ENCODE measurements at places on chromosomes 16 and 17.
A peak's percentile ranks its signal among the peaks of the same experiment; 100 is the strongest.

GRCh38 chr17:52696362-52696761, 537.8 kb upstream of the CA10 start:
- H3K4me3 ChIP-seq = no peak overlapping the region
- H3K4me1 ChIP-seq = no peaks in the 10 kb centered on the region

DNA sequence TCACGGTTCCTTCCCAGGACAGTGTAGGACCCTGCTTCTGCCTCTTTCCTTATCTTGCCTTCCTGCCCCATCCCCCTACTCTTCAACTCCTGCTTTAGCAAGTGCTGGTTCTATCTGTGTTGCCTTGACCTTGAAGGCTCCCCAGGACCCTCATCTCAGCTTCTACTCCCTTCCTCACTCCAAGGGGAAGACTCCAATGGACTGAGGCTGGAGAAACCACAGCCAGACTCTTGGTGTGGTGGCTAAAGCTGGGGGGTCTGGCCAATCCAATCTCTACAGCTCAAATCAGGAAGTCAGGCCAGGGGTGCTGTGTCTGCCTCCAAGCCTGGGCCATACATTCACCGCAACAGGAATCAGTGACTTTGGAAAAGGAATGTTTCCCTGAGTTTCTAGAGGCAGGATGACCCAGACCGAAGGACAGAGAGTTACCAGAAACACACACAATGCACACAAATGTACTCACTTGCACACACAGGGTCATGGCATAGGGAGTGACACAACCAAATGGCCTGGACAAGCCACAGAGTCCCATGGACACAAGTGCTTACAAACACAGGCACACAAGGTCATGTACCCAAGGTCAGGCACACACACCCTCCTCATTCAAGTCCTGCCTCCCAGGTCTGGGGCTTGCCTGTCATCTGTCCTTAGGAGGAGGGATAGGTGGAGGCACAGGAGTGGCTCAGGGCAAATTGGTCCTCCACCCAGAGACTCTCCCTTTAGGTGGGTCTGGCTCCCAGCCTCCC, 1.7 kb upstream of the HSD11B2 start:
- H3K4me3 ChIP-seq = no peak overlapping the region
- no peaks in the 10 kb centered on the region for H3K36me3 ChIP-seq
- DNase-seq = no peak
- H3K27me3 ChIP-seq = peaks cover 46% of the 10 kb centered on the region
- no peak overlapping the region for H3K27ac ChIP-seq

DNA sequence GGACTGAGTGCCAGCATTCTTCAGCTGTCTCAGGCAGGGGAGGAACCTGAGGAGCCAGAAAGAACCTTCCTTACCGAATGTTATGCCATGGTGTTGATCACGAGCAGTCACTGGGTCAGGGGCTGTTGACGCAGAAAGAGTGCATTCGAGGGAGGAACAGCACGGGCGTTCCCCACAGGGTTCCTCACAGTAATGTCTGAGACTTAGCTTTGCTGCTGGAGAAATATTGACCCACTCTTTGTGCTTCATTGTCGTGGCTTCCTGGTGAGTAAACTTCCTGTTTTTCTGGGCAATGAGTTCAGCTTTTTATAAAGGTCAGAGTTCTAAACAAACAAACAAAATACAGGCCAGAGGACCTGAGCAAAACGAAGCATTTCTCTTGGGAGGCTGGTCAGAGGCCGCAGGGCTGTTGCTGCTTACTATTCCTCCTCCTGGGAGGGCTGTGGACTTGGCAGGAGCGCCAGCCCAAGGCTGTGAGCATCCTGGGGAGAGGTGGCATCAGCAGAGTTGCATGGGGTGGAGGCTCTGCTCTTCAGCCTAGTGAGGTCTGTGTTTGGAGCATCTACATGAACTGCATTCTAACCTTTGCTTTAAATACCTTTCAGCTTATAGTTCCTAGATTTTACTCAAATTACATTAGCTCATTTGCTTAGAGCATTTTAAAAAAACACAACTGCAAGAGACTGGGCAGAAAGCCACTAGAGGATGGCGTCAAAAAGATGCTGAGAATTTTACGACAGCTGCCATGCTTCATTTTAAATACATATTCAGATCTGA, 143.1 kb upstream of the CACNG5 start:
- H3K36me3 ChIP-seq = peaks cover 78% of the 10 kb centered on the region
- H3K27me3 ChIP-seq = no peaks in the 10 kb centered on the region
- no peak for DNase-seq
- H3K27ac ChIP-seq = no peak overlapping the region

GRCh38 chr17:45060797-45061605, at the start of gene NMT1:
TSS of gene NMT1 (plus strand) at chr17:45061317. CDS start at chr17:45061330, 13 bp downstream.
- peak within 1 kb of the TSS; percentile 87 for H3K27ac ChIP-seq
- H3K4me1 ChIP-seq = peaks cover 50% of the 10 kb centered on the region
- peak within 1 kb of the TSS; percentile 72 for H3K4me3 ChIP-seq
- no peaks in the 10 kb centered on the region for H3K27me3 ChIP-seq

GRCh38 chr16:77043076-77043475, 147.9 kb upstream of the MON1B start:
- no peaks in the 10 kb centered on the region for H3K4me1 ChIP-seq
- no peaks in the 10 kb centered on the region for H3K27me3 ChIP-seq
- no peak overlapping the region for H3K4me3 ChIP-seq
- no peak overlapping the region for H3K27ac ChIP-seq

DNA sequence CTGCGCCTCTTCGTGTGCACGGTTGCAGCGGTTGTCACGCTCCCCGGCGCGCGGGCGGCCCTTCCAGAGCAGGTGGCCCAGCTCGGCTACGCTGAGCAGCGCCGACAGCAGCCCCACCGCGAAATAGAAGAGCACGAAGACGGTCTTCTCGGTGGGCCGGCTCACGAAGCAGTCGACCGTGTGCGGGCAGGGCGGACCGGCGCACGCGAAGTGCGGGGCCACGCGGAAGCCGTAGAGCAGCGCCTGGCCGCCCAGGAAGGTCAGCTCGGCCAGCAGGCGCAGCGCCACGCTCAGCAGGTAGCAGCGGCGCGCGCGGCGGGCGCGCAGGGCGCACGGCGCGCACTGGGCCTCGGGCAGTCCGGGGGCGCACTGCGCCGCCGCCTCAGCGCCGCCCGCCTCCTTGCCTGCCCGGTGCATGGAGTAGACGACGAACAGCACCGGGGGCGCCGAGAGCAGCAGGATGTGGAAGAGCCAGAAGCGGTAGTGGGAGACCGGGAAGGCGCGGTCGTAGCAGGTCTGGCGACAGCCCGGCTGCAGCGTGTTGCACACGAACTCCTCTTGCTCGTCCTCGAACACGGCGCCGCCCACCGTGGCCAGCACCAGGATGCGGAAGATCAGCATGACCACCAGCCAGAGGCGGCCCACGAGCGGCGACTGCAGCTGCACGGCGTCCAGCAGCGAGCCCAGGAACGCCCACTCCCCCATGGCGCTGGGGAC, 1.3 kb downstream of the GJD3 start:
- DNase-seq = no peak
- no peaks in the 10 kb centered on the region for H3K36me3 ChIP-seq

- H3K36me3 ChIP-seq = no peaks in the 10 kb centered on the region
- DNase-seq = no peak
- no peaks in the 10 kb centered on the region for H3K27me3 ChIP-seq
- H3K27ac ChIP-seq = no peak overlapping the region
- H3K4me1 ChIP-seq = no peaks in the 10 kb centered on the region
These were observed 195.2 kb upstream of the TBX2 start for GRCh38 chr17:61204456-61204855.

DNA sequence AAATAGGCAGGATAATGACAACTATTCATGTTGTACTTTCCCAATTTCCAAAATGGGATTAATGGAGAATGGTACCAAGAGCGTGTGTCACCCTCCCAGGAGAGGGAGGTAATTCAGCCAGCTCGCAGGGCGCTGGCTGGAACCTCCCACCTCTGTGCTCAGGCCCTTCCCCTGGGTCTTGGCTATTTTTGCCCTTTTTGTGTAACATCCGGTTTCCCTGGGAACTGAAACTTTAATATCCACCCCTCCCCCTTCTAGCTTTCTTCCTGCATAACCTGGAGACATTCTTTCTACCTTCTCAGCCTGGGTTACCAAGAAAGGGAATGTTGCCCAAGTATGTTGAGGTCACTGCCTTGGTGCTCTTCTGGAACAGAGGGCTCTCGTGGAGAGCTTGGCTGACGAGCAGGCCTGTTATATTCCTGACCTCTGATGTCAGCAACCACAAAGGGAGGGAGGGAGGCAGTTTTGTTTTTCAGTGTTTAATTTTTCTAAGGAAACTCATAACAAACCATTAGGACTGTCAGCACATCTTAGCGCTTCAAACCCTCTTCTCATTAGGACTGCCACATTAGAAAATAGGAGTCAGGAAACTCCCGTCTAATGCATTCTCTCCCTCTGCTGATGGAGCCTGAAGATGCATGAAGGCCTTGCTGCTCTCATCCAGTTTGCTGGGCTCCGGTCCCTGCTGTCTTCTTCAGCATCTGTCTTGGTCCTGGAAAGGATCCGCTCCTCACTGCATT, 25.6 kb downstream of the ITGB3 start:
- no peak overlapping the region for H3K4me3 ChIP-seq
- H3K27me3 ChIP-seq = no peaks in the 10 kb centered on the region
- no peak for DNase-seq
- H3K27ac ChIP-seq = no peak overlapping the region
- H3K36me3 ChIP-seq = no peaks in the 10 kb centered on the region

- H3K27ac ChIP-seq = peak overlapping the region; percentile 62
- H3K4me1 ChIP-seq = peaks cover 49% of the 10 kb centered on the region
- H3K36me3 ChIP-seq = peaks cover 89% of the 10 kb centered on the region
- no peak overlapping the region for H3K4me3 ChIP-seq
- H3K27me3 ChIP-seq = no peaks in the 10 kb centered on the region
- DNase-seq = peak; percentile 61
These were observed 9.7 kb upstream of the SLC35B1 start for GRCh38 chr17:49717371-49717861.

- peak; percentile 40 for DNase-seq
- no peaks in the 10 kb centered on the region for H3K36me3 ChIP-seq
- H3K4me3 ChIP-seq = no peak overlapping the region
- peaks cover 50% of the 10 kb centered on the region for H3K4me1 ChIP-seq
- no peak overlapping the region for H3K27ac ChIP-seq
- H3K27me3 ChIP-seq = no peaks in the 10 kb centered on the region
These were observed 33.5 kb downstream of the GNA13 start for GRCh38 chr17:65022751-65023700.

DNA sequence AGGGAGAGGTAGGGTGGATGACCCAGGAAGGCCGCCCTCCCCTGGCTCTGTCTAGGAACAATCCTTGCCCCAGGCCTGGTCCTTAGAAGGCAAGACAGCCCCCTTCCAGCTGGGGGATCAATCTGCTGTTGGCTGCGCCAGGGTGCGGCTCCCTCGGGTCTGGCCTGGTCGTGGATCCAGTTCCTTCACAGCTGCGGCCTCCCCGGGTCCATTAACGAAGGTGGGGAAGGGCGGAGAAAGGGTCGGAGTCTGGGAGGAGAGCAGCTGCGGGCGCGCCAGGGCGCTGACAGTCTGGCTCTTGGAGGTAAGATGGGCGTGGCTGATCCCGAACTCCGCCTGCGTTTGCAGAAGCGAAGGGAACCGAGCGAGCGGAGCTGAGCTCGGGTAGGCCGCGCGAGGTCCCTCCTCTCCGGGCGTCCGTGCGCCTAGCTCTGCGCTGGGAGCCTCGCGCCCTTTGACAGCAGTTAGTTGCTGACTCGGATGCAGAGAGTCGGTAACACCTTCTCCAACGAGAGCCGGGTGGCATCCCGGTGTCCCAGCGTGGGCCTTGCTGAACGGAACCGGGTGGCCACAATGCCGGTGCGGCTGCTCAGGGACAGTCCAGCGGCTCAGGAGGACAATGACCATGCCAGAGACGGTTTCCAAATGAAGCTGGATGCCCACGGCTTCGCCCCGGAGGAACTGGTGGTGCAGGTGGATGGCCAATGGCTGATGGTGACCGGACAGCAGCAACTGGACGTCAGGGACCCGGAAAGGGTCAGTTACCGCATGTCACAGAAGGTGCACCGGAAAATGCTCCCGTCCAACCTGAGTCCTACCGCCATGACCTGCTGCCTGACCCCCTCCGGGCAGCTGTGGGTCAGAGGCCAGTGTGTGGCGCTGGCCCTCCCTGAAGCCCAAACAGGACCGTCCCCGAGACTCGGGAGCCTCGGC, at the start of gene HSPB9:
Gene HSPB9, plus strand, starts transcription at position 434 of the 933 bp plus-strand sequence. Its CDS starts 47 bp downstream, at position 481.
- H3K4me1 ChIP-seq = peaks cover 22% of the 10 kb centered on the region
- H3K27me3 ChIP-seq = no peaks in the 10 kb centered on the region
- DNase-seq = no peak
- H3K36me3 ChIP-seq = peaks cover 47% of the 10 kb centered on the region

DNA sequence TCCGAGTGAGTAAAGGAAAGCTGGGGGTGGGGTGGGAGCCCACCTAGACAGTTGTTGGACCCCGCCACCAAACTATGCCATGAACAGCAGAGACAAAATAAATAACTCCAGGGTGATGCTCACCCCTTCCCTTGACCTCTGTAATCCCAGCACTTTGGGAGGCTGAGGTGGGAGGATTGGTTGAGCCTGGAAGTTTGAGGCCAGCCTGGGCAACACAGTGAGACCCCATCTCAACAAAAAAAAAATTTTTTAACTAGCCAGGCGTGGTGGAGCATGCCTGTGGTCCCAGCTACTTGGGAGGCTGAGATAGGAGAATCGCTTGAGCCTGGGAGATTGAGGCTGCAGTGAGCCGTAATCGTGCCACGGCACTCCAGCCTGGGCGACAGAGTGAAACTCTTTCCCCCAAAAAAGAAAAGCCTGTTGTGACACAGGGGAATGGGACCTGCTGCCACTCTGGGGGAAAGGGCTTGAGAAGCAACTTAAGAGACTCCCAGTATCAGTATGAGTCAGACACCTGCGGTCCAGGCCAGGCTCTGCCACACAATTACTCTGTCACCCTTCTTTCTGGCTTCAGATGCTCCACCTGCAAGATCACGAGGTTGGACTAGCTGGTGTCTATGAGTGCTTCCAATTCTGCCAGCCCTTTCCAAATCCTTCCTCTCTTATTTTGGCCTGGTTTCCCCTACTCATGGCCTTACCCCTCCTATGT, 5.0 kb downstream of the SGCA start:
- H3K36me3 ChIP-seq = no peaks in the 10 kb centered on the region
- peaks cover 18% of the 10 kb centered on the region for H3K4me1 ChIP-seq
- H3K4me3 ChIP-seq = no peak overlapping the region
- H3K27me3 ChIP-seq = no peaks in the 10 kb centered on the region

DNA sequence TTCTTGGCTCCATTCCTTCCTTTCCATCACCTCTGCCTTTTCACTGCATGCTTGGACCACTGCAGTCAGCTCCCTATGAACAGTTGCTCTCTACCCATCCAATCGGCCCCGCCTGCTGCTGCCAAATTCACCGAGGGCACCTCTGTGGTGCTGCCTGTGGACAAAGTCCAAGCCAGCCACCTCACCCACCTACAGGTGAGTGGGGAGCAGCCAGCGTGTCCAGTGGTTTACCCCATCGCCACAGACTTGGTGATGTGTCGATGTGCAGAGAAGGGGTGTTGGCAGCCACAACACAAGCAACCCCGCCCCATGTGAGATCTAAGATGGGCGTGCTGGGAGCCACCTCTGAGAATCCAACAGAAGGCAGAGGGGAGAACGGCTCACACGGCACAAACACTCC, 43.7 kb upstream of the STH start:
- no peak for DNase-seq
- H3K27me3 ChIP-seq = no peaks in the 10 kb centered on the region
- H3K4me3 ChIP-seq = no peak overlapping the region
- no peak overlapping the region for H3K27ac ChIP-seq
- no peaks in the 10 kb centered on the region for H3K36me3 ChIP-seq
